ENCODE measurements at places on chromosomes 11 and 22. TPM values are rescaled to one million over a fixed set of nuclear protein-coding genes. Genes with fewer than 3 reads are reported as not detected.

Gene ABCC8
- not detected for total RNA-seq

Gene CCDC116
- 0.54 TPM for total RNA-seq

Gene GGTLC3
- total RNA-seq, result not detected

Gene RABL2B
- 21.6 TPM for total RNA-seq

Gene ZNF280A
- not detected for total RNA-seq

Gene PYGM
- total RNA-seq, result not detected

- no peaks in the 10 kb centered on the region for H3K4me1 ChIP-seq
- H3K27ac ChIP-seq, result no peak overlapping the region
- no peak overlapping the region for H3K4me3 ChIP-seq
- DNase-seq, result no peak
- H3K36me3 ChIP-seq, result no peaks in the 10 kb centered on the region
Observed at GRCh38 chr11:45610627-45611026, 54.8 kb downstream of the CHST1 start.

- peak; percentile 49 for DNase-seq
- no peak overlapping the region for H3K4me3 ChIP-seq
- no peaks in the 10 kb centered on the region for H3K36me3 ChIP-seq
- H3K27ac ChIP-seq, result no peak overlapping the region
- H3K27me3 ChIP-seq, result 0 out of 2 replicates have a peak, but pooled peaks cover 13% of the 10 kb centered on the region
Observed at GRCh38 chr11:79274636-79275331, 166.0 kb downstream of the TENM4 start.

DNA sequence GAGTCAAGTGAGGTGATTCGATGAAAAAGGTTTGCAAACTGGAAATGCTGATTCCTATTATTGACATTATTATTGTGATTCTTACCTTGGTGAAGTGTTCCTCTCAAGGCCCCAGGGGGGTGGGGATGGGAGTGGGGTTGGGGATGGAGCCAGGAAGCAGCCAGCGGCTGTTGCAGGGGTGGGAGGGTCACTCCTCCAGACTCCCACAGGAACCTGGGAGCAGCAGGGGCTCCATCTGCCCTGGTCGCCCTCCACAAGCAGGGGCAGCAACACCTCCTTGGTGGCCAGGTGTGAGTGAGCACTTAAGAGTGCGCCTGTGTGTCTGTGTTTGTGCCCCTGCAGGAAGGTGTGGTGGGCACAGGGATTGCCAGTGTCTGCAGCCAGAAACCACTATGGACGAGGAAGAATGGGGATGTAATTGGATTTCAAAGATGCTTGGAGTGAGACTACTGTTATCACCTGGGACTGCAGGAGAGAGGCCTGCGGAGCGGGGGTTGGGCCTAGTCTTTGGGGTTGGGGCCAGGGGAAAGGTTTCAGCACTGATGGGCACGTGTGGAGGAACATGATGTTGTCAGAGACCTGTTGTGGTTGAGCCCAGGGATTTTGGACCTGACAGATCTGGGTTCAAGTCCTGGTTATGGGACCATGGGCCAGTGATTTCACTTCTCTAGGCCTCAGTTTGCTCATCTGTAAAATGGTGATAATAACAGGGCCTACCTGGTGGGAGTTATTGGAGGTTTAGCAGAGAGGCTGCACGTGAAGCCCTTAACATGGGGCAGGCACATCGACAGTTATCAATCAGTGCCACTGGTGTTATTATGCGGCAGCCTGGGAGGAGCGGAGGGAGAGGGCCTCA lies 3.6 kb upstream of the TP53I11 start:
- H3K27me3 ChIP-seq, result no peaks in the 10 kb centered on the region
- no peaks in the 10 kb centered on the region for H3K36me3 ChIP-seq
- no peak overlapping the region for H3K4me3 ChIP-seq

- H3K27me3 ChIP-seq, result no peaks in the 10 kb centered on the region
- DNase-seq, result peak; percentile 13
- no peaks in the 10 kb centered on the region for H3K36me3 ChIP-seq
- peaks cover 22% of the 10 kb centered on the region for H3K4me1 ChIP-seq
- peak overlapping the region; percentile 51 for H3K27ac ChIP-seq
Observed at GRCh38 chr11:32891657-32892354, 805 bp upstream of the QSER1 start.

- H3K27me3 ChIP-seq, result no peaks in the 10 kb centered on the region
- no peaks in the 10 kb centered on the region for H3K36me3 ChIP-seq
- H3K27ac ChIP-seq, result peak overlapping the region; percentile 79
- H3K4me3 ChIP-seq, result no peak overlapping the region
- peaks cover 67% of the 10 kb centered on the region for H3K4me1 ChIP-seq
- DNase-seq, result peak; percentile 79
Observed at GRCh38 chr11:86627776-86628455, 44.5 kb downstream of the ME3 start.

GRCh38 chr11:131980888-131981668 lies 610.7 kb downstream of the NTM start:
- H3K4me3 ChIP-seq, result no peak overlapping the region
- H3K27ac ChIP-seq, result no peak overlapping the region
- H3K36me3 ChIP-seq, result no peaks in the 10 kb centered on the region

- H3K4me3 ChIP-seq, result no peak overlapping the region
- no peak overlapping the region for H3K27ac ChIP-seq
- no peak for DNase-seq
Observed at GRCh38 chr22:36901411-36902142, 11.9 kb upstream of the CSF2RB start.

GRCh38 chr22:30485362-30485988 lies 13.7 kb upstream of the SEC14L3 start:
- no peak overlapping the region for H3K4me3 ChIP-seq
- no peaks in the 10 kb centered on the region for H3K27me3 ChIP-seq
- DNase-seq, result peak; percentile 65
- peaks cover 13% of the 10 kb centered on the region for H3K4me1 ChIP-seq
- no peaks in the 10 kb centered on the region for H3K36me3 ChIP-seq
- H3K27ac ChIP-seq, result no peak overlapping the region

DNA sequence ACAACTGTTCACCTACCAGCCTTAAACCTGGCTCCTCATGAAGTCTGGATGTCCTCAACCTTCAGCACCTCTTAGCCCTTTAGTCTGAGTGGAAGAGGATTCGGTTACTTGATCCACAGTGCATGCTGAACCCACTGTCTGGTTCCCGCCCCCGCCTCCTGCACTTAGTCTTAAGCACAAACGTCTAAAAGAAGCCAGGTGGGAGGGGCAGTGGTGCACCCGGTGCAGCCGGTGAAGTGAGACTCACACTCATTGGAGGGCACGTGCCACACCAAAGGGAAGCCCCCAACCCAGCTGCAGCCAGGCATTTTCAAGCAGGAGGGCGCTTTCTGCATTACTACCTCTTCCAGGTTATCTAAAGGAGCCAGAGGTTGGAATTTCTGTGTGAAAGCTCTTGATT lies 146.8 kb downstream of the COMMD9 start:
- no peaks in the 10 kb centered on the region for H3K36me3 ChIP-seq
- H3K27ac ChIP-seq, result no peak overlapping the region

- no peaks in the 10 kb centered on the region for H3K27me3 ChIP-seq
- no peak overlapping the region for H3K27ac ChIP-seq
- DNase-seq, result no peak
- H3K4me3 ChIP-seq, result no peak overlapping the region
Observed at GRCh38 chr11:55357560-55358184, 10.1 kb upstream of the OR4A15 start.

DNA sequence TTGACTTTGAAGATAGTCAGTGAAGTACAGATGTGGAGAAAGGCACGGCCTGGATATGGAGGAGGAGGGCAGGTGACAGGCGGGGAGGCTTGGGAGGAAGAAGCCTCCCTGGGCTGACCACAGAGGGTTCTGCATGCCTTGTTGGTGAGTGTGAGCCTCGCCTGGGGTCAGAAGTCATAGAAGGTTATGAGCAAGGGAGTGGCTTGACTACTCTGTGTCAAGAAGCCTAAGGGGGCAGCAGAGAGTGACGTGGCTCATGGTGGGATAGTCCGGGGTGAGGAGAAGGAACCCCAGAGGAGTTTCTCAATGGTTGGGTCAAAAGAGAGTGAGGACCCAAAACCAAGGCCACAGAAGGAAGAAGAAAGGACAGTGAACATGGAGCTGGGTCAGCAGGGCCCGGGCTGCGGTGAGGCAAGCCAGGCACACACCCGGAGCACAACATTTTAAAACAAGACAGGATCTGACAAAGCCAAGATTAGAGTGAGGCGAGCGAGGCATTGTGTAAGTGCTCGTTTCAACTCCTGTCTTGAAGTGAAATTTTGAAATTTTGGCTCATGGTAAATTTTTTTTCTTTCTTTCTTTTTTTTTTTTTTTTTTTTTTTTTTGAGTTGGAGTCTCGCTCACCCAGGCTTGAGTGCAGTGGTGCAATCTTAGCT lies 31.9 kb downstream of the PDGFB start:
- no peak overlapping the region for H3K27ac ChIP-seq
- DNase-seq, result no peak
- no peaks in the 10 kb centered on the region for H3K4me1 ChIP-seq
- no peak overlapping the region for H3K4me3 ChIP-seq
- no peaks in the 10 kb centered on the region for H3K27me3 ChIP-seq

DNA sequence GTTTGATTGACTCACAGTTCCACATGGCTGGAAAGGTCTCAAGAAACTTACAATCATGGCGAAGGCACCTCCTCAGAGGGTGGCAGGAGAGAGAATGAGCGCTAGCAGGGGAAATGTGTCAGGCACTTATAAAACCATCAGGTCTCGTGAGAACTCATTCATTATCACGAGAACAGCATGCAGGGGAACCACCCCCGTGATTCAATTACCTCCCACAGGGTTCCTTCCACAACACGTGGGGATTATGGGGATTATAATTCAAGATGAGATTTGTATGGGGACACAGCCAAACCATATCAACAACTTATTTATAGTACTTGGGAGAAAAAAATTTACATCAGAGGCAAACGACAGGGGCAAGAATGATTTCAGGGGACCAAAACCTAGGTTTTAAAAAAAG lies 3.0 kb downstream of the ME3 start:
- no peaks in the 10 kb centered on the region for H3K27me3 ChIP-seq
- H3K4me3 ChIP-seq, result no peak overlapping the region
- H3K27ac ChIP-seq, result no peak overlapping the region
- DNase-seq, result no peak
- H3K4me1 ChIP-seq, result peaks cover 5% of the 10 kb centered on the region

- no peak overlapping the region for H3K27ac ChIP-seq
- H3K27me3 ChIP-seq, result no peaks in the 10 kb centered on the region
- no peaks in the 10 kb centered on the region for H3K4me1 ChIP-seq
- DNase-seq, result no peak
- peaks cover 22% of the 10 kb centered on the region for H3K36me3 ChIP-seq
Observed at GRCh38 chr22:50286275-50286674, 16.1 kb upstream of the MAPK11 start.

DNA sequence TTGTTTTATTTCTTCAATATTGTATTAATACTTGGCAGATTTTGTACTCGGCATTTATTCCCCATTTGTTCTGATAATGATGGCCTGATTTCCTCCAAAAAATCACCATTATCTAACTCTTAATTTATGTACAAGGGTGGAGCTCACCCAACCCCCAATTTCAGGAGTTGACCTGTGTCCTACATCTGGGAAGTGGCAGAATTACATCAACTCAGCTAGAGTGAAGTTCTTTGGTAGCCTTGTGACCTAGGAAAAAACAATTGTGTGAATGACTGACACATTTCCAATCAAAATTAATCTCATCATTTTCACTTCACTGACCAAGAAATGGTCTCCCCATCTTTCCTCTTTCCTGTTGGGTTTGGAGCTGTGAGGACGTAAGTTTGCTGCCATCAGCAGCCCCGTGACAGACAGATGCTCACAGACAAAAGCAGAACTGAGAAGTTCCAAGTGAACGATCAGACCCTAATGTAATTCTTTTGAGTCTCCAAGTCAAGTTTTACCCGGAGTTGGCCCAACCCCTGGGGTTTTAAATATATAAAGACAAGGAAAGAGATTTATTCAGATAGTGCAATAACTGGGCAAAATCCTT lies 16.6 kb upstream of the MS4A6E start:
- no peaks in the 10 kb centered on the region for H3K36me3 ChIP-seq
- H3K4me3 ChIP-seq, result no peak overlapping the region
- DNase-seq, result no peak
- H3K4me1 ChIP-seq, result no peaks in the 10 kb centered on the region
- H3K27ac ChIP-seq, result no peak overlapping the region
- no peaks in the 10 kb centered on the region for H3K27me3 ChIP-seq

- H3K4me3 ChIP-seq, result no peak overlapping the region
- no peaks in the 10 kb centered on the region for H3K27me3 ChIP-seq
- H3K27ac ChIP-seq, result no peak overlapping the region
- peaks cover 6% of the 10 kb centered on the region for H3K4me1 ChIP-seq
Observed at GRCh38 chr22:27991586-27992293, 72.7 kb upstream of the PITPNB start.

DNA sequence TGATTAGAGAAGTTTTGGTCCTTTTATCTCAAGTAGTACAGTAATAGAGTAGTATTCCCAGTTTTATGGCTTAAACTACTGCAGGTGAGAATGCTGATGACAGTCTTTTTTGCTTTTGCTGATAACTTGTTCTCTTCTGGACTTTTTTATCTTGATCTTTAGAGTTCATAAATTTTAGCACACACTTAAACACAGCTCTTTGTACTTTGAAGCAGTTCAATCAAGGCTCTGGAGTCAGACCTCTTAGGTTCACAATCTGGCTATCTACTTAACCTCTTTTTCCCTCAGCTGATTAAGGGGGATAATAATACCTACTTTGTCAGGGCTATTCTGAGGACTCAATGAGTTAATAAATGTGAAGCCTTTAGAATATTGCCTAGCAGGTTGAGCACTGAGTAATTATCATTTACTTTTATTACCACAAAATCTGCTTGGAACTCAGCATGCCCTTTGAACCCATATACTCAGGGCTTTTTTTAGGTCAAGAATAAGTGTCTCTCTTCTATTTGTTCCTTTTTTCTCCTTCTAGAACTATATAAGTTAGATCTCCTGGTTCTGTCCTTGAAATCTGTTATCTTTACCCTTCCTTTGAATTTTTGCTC lies 51.9 kb downstream of the CSTF3 start:
- peaks cover 12% of the 10 kb centered on the region for H3K36me3 ChIP-seq
- no peaks in the 10 kb centered on the region for H3K27me3 ChIP-seq
- no peaks in the 10 kb centered on the region for H3K4me1 ChIP-seq
- no peak overlapping the region for H3K27ac ChIP-seq

DNA sequence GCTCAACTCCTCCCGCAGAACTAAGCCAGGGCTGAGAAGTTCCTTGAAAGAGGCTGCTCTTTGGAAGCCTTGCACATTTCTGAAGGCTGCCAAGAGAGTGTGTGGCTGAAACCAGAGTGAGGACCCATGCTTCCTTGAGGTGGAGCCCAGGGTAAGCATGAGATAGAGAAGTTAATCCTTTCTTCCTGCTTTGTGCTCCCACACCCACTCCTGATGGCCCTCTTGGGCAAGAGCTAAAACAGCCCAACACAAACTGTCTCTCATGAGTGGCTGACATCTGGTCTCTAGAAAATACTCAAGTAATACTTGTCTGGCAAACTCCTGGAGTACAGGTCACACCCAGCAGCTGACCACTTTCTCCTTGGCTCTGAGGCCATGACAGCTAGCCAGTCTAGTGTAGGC lies 523.7 kb downstream of the INSC start:
- H3K27me3 ChIP-seq, result peaks cover 14% of the 10 kb centered on the region
- no peaks in the 10 kb centered on the region for H3K4me1 ChIP-seq
- H3K27ac ChIP-seq, result no peak overlapping the region
- no peak overlapping the region for H3K4me3 ChIP-seq
